CD8-positive, alpha-beta memory T cell (primary cell): ENCODE measurements at places on chromosomes 2 and 18.

DNA sequence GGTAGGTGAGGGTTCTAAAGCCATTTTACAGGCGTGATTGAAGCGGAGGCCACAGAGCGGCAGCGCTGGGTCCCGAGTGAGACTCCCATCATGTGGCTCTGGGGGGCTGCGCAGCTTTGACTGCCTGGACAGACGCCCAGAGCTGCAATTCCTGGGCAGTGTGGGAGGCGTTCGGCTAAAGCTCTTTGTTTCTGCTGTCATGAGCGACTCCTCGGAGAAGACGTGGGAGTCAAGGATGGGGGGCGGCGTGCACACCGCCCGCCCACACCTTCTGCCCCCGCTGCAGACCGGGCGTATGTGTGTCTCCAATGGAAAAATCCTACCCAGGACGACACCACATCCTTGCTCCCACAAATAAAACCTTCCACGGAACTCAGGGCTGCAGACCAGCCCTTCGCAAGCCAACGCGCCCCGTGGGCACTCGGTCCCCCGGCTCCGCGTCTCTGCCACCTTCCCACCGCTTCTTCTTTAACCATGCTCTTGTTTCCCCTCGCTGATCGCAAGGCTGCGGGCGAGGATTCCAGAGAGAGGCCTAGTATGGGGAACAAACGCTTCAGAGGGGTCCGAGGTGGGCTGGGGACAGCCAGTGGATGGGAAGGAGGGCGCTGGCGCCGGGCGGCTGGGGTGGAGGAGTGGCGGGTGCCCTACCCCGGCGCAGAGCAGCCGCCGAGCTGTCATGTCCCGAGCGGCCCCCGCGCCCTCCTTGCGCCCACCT lies 680 bp upstream of the LBH start:
- DNase-seq: no peak

GRCh38 chr2:239716536-239717318 lies 308.4 kb downstream of the NDUFA10 start:
- DNase-seq: no peak

DNA sequence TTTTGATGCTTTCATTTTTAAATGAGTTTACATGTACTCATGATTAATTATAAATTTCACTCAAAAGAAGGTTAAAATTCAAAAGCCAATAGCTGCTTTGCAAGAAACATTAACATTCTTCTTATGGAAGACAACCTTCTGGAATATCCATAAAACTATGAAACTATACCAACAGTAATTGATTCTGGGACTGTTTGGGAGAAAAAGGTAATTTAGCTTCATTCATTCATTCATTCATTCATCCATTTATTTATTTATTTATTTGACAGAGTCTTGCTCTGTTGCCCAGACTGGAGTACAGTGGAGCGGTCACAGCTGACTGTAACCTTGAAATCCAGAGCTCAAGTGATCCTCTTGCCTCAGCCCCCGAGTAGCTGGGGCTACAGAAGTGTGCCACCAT lies 110.3 kb downstream of the NBAS start:
- no peak for DNase-seq

DNA sequence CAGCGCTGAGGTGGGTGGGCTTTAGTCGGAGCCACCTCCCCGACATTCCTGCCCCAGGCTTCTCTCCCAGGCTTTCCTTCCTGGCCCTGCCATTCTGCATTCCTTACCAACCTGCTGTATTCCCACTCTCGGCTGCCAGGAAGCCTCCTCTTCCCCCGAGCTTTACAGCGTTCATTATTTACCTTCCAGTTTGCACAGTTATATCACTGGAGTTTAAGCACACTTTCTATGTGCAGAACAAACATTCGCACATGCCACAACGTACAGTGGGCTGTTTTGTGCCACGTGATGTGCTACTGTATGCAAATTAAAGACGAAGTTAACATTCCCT lies 246.3 kb downstream of the SOX11 start:
- no peak for DNase-seq

DNA sequence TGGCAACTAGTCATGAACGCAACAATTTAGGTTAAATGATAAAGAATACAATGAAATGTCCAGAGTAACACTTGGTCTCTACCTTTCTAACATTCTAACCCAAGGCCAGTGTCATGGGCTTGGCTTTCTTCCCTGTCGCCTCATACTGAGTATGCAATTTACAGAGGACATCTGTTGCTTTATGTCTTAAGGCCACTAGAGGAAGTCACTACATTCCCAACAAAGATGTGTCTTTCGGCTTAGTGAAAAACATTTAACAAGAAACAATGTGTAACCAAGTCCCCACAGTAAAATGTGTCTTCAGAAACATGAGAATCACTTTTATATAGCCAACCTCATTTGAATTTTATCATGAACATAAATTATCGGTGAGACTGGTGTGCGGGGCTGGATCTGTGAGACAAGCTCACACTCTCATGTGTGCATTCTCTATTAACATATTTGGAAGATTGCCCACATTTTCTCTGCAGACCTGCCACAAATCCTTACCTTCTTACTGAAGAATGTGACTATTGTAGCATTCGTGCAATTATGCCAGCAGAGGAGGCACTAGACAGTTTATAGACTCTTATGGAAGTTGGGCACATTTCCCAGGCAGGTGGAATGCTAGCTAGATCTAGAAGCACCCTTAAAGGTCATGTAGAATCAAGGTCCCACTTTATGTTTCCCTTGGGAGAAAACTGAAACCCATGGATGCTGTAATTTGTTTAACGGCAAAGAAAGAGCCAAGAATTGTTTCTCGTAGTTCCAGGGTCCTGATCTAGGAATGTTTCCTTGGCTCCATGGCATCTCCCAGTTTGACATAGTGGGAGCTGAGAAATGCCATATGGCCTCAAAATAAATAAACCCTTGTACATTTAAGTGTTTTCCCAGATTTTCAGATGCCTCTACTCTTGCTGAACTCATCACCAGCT lies 101.8 kb downstream of the CD226 start:
- no peak for DNase-seq
